Umbilical cord (tissue), 2 donors: ENCODE measurements at places on chromosomes 12 and 14.

GRCh38 chr12:50257236-50258166 lies 25.8 kb downstream of the LIMA1 start:
- peak; percentile 80 for DNase-seq

DNA sequence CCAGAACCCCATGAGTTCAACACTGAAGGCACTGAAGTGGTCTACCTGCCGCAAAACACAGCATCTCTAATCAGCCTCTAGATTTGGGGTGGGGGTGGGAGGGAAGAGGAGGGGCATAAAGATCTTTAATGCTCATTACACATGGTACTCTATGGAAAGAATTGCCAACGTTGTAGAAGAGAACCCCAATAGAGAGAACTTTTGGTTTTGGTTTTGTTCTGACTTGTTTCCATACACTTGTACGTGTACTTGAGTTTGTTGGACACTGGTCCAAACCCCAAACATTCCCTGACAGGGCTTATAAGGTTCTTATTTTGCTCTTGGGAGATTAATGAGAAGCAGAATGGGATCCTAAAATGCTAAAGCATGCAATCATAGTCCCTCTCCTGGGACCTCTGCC lies 31.0 kb downstream of the GNPTAB start:
- DNase-seq: no peak

- DNase-seq: no peak
These were observed 290.2 kb downstream of the PRKD1 start for GRCh38 chr14:29637411-29637810.

DNA sequence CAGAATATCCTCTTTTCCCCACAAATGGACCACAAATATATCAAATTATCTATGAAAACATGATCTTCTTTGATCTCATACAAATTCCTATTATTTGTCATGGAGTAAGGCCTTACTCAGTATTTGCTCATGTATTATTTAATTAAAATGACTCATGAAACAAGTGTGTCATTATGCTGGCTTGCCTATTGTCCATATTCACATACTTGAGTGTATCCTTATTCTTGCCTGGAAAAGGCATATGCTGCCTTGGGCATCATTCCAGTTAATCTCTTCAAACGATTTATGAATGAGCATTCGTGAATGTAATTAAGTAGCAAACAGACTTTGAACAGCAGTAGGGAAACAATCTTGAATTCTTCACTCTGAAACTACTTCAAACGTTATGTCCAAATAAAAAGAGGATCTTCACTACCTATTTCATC lies 22.6 kb upstream of the SNRPF start:
- no peak for DNase-seq

- no peak for DNase-seq
These were observed 59.9 kb downstream of the LIN7A start for GRCh38 chr12:80877721-80878265.

DNA sequence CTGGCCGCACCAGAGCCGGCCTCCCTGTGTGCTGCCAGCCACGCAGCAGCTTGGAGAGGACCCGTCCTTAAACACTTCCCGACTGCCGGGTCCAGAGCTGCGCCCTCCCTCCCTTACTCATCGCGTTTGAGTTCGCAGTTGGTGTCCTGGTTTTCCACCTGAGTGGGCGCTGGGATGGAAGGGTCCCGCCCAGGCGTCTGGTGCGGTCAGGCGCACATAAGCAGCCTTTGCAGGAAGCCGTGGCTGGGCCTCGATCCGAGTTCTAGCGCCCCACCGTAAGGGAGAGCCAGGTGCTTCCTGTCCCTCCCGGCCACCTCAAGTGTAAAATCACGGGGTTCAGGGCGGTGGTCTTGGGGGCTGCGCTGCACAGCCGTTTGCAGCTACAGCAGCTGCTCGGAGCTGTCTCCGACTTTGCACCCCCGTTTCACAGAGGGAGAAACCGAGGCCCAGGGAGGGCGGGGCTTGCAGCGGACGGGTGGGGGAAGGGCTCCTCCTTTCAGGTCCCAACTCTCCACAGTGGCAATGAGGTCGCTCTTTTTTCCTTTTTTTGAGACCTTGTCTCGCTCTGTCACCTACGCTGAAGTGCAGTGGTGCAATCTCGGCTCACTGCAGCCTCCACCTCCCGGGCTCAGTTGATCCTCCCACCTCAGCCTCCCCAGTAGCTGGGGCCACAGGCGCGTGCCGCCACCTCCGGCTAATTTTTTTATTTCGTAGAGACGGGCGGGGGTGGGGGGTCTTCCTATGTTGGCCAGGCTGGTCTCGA lies 51.3 kb downstream of the LRCOL1 start:
- no peak for DNase-seq

GRCh38 chr12:91577586-91578539 lies 395.2 kb upstream of the DCN start:
- peak; percentile 27 for DNase-seq

DNA sequence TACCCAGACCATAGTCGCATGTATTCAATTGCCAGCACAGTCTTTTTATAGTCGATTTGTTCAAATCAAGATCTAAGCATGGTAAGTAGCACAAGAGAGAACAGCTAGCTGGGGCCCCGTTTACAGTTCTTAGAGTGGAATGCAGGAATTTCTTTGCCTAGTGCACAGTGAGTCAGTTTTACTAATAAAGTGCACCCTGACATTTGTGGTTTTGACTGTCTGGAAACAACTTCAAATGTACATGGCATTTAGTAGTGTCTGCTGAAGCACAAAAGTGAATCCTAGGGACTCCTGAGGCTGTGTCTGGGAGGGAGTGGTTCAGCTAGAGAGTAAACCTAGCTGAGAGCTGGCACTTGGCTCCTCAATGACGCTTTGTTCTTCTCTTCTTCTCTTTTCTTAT lies 64.9 kb downstream of the TMX1 start:
- DNase-seq: peak; percentile 93

DNA sequence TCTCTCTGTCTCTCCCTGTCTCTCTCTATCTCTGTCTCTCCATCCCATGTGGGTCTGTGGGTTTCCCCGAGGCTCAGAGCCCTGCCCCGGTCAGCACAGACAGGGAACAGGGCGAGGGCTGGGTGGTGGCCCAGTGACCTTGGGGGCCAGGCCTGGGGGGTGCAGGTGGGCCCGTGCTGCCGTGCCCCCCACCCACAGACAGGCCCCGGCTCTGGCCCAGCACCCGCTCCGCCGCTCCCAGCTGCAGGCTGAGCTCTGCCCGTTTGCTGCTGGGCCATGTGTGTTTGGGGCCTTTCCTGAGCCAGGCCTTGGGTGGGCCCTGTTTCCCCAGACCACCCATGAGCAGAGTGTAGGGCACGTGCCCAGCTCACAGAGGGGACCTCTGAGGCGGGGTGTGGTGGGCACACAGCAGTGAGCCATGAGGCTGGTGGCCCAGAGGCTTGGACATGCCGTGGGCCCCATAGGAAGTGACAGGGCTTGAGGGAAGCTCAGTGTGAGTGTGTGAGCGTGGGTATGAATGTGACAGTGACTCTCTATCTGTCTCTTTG lies 51.0 kb downstream of the TMEM121 start:
- no peak for DNase-seq
